ENCODE measurements at places on chromosomes 1 and 21. TPM values are rescaled to one million over a fixed set of nuclear protein-coding genes. Genes with fewer than 3 reads are reported as not detected.

The POU3F1 gene
- total RNA-seq: 0.55 TPM

The TNFRSF9 gene
- 0.36 TPM for total RNA-seq

The UBL4B gene
- not detected for total RNA-seq

The KLHL17 gene
- total RNA-seq: 10.0 TPM

The FCGR1A gene
- 45.0 TPM for total RNA-seq

The HTR6 gene
- not detected for total RNA-seq

The RNU1-3 gene
- total RNA-seq: 7,231 TPM

The VWA1 gene
- total RNA-seq: 35.6 TPM

The SDC3 gene
- 72.7 TPM for total RNA-seq
